Activated naive CD4-positive, alpha-beta T cell (primary cell): ENCODE measurements at places on chromosomes 1 and 21.

DNA sequence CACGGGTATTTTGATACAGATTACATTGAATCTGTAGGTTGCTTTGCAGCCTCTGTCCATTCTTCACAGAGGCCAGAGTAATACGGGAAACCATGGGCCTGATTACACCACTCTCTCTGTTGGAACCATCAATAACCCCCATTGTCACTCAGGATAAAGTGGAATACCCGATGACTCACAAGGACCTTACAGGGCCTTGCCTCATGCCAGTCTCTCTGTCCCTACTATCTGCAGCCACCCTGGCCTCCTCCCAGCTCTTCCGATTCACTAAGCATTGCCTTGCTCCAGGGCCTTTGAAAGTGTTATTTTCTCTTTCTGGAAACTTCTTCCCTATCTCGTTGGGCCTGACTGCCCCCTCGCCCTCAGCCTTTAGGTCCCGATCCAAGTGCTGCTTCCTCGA lies 61.7 kb downstream of the HMGB4 start:
- no peak for DNase-seq

DNA sequence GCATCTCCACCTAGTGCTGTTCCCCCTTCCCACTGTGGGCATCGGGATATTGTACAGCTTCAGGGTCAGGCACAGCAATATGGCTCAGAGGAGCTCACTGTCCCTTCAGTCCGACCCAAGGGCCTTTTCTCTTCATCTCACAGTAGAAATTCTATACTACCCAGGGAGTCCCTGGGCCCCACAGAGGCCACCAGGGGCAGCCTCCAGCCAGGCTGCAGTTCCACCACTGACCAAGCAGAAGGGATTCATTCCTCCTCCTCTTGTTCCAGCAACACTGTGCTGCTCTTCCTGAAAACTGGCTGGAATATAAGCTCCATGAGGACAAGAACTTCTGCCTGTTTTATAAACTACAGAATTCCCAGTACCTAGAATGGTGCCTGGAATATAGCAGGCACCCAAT lies 70.5 kb downstream of the CD34 start:
- DNase-seq: no peak

DNA sequence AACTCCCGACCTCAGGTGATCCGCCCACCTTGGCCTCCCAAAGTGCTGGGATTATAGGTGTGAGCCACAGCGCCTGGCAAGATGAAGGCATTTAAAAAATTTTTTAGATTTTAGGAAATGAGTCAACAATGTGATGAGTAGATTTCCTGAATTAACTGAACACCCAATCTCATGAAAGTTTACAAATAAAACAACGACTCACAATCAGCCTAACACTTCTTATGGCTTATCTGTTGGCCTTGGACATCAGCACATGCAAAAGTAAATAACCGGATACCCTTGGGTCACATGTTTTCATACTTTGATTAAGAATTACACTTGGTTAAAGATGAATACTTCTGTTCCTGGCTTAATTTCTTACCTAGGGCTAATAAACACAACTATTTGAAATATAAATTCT lies 3.0 kb downstream of the GNG12 start:
- no peak for DNase-seq

DNA sequence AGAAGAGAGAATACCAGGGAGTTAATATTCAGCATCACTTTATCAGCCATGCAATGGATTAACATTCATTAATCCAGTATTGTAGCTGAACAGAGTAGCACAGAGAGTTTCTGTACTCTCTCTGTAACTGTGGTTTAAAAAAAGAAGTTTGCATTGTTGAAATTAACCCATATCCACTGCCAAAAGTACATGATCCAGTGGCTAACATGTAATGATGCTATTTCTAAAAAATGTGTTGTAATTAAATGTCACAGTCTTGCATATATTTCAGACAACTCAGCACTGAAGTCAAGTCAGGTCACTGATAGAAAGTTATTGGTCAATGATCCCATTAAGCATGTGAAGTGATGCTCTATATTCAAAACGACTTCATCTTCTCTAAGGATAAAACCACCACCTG lies 141.3 kb downstream of the NRIP1 start:
- no peak for DNase-seq

DNA sequence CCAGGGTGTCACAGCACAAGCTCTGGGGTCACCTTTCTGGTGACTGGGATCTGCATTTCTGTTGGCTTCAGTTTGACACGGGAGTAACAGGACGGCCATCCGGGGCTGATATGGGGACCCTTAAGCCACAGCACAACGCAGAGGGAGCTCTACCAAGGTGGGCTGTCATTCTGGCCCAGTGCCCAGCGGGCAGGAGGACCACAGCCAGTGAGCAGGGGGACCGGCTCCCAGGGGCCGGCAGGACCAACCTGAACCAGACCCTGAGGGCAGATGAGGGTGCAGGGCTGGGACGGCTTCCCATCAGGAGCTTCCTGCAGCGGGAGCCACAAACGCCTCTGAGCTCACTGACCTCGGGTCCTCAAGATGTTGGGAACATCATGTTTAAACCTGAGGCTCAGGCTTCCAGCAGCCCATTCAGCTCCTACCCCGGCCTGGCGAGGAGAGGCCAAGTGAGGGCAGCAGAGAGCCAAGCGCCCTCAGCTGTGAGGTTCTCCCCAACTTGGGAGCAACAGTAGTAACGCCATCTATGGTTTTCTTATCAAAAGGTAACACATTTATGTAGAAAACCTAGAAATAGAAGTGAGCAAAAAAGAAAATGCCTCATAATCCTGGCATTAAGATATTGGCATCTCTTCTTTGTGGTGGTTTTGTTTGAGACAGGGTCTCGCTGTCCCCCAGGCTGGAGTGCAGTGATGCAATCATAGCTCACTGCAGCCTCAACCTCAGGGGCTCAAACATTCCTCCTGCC lies 26.8 kb downstream of the TMEM201 start:
- DNase-seq: peak; percentile 29

DNA sequence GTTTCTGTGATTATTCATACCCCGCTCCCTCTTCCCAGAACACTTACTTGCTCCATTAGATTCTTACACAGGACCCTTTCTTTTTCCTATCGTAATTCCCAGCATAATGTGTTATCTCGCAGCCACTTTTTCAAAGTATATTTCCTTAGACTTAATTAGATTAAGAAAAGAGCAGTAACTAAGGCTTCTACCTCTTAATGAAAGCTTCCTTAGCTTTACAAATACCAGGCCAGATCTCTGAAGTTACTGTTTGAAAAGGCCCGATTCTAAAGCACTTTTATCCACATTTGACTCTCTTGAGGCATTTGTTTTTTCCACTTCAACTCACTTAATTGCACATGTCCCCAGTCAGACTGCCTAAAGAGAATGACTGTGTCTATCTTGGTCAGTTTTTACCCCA lies 1264.3 kb upstream of the ADGRL2 start:
- no peak for DNase-seq

- DNase-seq: no peak
Measured at GRCh38 chr21:45827881-45828579, 153.5 kb upstream of the COL6A1 start.

DNA sequence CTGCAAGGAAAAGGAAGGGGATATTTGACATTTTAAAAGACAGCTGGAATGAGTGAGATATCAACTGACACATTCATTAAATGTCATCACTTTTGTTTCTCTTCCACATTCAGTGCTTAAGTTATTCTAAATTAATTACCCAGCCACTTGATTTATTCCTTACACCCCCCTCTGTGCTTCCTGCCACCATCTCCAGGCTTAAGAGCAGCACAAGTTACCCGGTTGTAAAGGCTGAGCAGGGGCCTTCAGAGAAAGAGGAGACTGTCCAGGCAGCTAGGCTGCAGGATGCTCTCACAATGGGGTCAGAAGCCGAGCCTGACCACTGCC lies 71.4 kb downstream of the SYT6 start:
- DNase-seq: no peak

DNA sequence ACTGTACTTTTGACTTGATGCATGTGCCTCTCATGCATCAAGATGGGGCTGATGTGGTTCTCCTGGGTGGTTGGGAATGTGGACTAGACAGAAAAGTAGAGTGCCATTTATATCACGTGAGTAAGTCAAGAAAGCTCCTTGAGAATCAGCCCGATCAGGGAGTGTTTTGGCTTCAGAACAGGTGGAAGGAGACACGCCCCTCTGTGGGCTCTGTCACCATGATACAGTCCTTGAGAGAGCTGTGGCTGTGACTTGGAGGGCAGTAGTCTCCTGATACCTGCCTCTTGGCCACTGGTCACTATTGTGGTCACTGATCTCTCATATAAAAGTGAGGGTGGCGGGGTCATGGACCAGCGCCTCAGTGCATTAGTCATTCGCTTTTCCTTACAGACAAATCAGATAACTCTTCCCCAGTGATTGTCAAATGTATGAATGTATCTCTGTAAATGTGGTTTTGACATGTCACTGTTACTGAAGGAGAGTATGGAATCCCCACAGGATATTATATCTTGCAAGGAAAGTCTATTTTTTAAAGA lies 8.9 kb upstream of the C4BPB start:
- no peak for DNase-seq

- no peak for DNase-seq
Measured at GRCh38 chr1:193567937-193568336, 381.5 kb upstream of the B3GALT2 start.

DNA sequence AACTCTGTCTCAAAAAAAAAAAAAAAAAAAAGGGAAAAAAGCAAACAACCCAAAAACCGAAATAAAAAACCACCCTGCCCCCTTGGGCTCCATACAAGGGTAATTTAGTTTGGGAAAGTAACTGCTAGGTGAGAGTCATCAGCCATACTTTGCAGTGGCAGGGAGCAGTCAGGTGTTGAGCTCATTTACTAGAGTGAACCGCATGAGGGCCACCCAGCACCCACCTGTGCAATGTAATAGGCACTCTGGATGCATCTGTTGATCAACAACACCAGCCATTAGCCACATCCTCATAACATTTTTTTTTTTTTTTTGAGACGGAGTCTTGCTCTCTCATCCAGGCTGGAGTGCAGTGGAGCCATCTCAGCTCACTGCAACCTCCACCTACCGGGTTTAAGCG lies 9.1 kb downstream of the INAVA start:
- DNase-seq: no peak

DNA sequence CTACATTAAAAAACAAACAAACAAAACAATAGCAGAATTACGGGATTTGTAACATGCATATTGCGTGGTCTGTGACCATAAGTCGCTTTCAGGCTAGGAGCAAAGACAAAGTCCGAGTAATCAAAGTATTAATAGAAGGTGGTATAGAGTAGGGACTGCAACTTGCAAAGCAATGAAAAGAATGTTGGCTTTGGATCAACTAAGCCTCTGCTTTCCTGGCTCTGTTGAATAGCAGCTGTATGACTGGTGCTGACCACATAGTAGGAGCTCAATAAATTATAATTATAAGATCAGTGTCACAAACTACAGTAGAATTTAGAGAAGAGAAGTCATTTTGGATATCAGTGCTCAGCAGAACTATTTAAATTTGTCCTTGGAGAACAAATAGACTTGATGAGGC lies 586.4 kb downstream of the DPYD start:
- DNase-seq: no peak

GRCh38 chr1:51506537-51506936 lies 12.5 kb downstream of the EPS15 start:
- no peak for DNase-seq

- DNase-seq: no peak
Measured at GRCh38 chr1:79646880-79647279, 640.4 kb upstream of the ADGRL4 start.

GRCh38 chr21:30194701-30195299 lies 21.1 kb downstream of the CLDN8 start:
- DNase-seq: no peak

GRCh38 chr1:82593561-82593960 lies 792.8 kb downstream of the ADGRL2 start:
- no peak for DNase-seq

- DNase-seq: no peak
Measured at GRCh38 chr1:221947731-221948130, 205.8 kb upstream of the DUSP10 start.

- no peak for DNase-seq
Measured at GRCh38 chr1:27293915-27294314, 28.0 kb upstream of the TMEM222 start.

- DNase-seq: no peak
Measured at GRCh38 chr1:227152525-227152924, 165.8 kb downstream of the CDC42BPA start.

- DNase-seq: no peak
Measured at GRCh38 chr1:119266386-119266785, 102.2 kb upstream of the HAO2 start.

- no peak for DNase-seq
Measured at GRCh38 chr1:81619156-81619555, 181.6 kb upstream of the ADGRL2 start.

- DNase-seq: no peak
Measured at GRCh38 chr1:178451529-178451928, 45.2 kb downstream of the CLEC20A start.

- no peak for DNase-seq
Measured at GRCh38 chr21:44552136-44552535, 831 bp upstream of the KRTAP10-2 start.

DNA sequence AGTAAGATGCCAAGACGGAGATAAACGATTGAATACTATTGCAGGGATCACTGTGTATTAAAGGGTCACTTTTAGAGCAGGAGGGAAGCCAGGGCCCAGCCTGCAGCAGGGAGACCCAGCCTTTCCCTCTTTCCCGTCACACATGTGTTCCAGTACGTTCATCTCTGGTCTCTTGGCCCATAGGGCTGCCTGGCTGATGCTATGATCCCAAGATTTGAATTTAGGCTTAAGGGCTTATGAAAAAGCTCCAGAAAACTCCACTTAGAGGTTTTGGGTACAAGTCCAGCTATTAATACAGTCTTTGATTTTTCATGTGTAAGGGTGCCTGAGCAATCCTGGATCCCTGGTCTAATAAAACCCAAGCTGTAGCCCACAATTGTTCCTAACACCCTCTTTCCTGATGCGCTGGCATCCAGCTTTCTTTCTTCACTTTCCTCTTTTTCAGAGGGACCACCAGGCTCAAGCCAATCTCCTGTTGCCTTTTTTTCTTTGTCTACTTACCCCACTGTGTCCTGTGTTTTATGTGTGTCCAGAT lies 359.6 kb upstream of the USP24 start:
- no peak for DNase-seq

- no peak for DNase-seq
Measured at GRCh38 chr1:68673771-68674170, 176.9 kb upstream of the DEPDC1 start.

DNA sequence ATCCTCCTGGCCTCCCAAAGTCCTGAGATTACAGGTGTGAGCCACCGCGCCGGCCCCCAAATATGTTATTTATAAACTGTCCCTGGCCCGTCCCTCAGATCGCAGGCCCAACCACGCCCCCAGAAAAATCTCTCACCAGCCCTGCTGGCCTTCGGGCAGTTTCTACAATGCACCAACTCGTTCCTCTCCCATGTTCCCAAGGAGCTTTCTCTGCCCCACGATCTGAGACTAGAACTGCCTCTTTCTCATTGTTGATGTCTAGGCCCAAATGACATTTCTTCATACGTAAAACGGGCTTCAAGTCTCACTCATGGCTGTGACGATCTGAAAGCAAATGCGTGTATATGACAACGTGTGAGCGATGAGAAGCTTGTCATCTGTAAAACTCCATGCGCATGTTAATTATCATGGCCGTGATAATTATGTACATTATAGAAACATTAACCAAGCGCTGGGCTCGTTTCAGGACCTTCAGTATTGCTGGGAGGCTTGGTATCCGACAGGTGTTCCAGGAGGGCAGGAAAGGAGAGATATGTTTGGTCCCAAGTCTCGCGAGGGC lies 748 bp upstream of the NIPAL3 start:
- no peak for DNase-seq
